ENCODE measurements at places on chromosomes 3 and 15.

GRCh38 chr15:69009341-69009740, 5.2 kb upstream of the NOX5 start:
- H3K27ac ChIP-seq = no peak overlapping the region
- no peak overlapping the region for H3K4me3 ChIP-seq
- no peak for DNase-seq
- H3K27me3 ChIP-seq = no peaks in the 10 kb centered on the region

DNA sequence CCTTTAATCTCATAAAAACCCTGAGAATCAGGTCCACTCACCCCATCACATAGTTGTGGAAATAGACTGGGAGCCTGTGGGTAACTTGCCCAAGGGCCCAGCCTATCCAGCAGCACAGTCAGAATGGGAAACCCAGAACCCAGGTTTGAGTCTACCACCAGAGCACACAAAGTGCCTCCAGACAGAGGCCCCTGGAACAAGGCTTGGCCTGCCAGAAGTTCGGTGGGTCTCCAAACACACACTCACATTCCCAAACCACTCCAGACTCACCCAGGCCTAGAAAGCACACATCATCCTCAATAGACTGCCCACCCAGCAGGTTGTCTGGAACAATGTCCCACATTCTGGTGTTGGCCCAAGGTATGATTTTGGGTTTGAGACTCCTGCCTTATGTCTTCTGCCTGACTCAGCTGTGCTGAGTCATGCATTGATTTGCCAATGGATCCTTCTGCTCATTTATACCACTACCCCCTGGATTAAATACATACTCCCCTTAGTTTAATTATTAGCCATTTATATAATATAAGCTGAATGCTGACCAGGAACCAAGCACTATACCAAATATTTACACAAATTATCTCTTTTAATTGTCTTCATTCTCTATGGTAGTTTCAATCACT, 4.5 kb downstream of the SLC12A8 start:
- H3K27me3 ChIP-seq = no peaks in the 10 kb centered on the region
- DNase-seq = no peak
- H3K4me3 ChIP-seq = no peak overlapping the region
- H3K27ac ChIP-seq = no peak overlapping the region

- no peak for DNase-seq
- no peak overlapping the region for H3K4me3 ChIP-seq
- peaks cover 7% of the 10 kb centered on the region for H3K27me3 ChIP-seq
- H3K4me1 ChIP-seq = no peaks in the 10 kb centered on the region
- H3K36me3 ChIP-seq = peaks cover 7% of the 10 kb centered on the region
Observed at GRCh38 chr3:87145553-87145952, 81.6 kb upstream of the CHMP2B start.

GRCh38 chr3:23728601-23729117, 77.1 kb upstream of the UBE2E1 start:
- DNase-seq = no peak
- no peak overlapping the region for H3K4me3 ChIP-seq
- no peaks in the 10 kb centered on the region for H3K36me3 ChIP-seq
- no peaks in the 10 kb centered on the region for H3K27me3 ChIP-seq

- no peak overlapping the region for H3K4me3 ChIP-seq
- H3K27me3 ChIP-seq = no peaks in the 10 kb centered on the region
- H3K27ac ChIP-seq = no peak overlapping the region
- H3K4me1 ChIP-seq = peaks cover 5% of the 10 kb centered on the region
Observed at GRCh38 chr15:93986400-93986984, 244.9 kb upstream of the MCTP2 start.

GRCh38 chr3:107431246-107432012, 54.2 kb downstream of the CCDC54 start:
- H3K4me1 ChIP-seq = peaks cover 26% of the 10 kb centered on the region
- H3K27ac ChIP-seq = peak overlapping the region; percentile 96
- H3K27me3 ChIP-seq = no peaks in the 10 kb centered on the region
- DNase-seq = no peak
- no peaks in the 10 kb centered on the region for H3K36me3 ChIP-seq
- H3K4me3 ChIP-seq = peak overlapping the region; percentile 86

- H3K27me3 ChIP-seq = no peaks in the 10 kb centered on the region
- no peak for DNase-seq
Observed at GRCh38 chr15:56102441-56102840, 109.0 kb upstream of the NEDD4 start.

GRCh38 chr15:65971741-65971995, 102.4 kb downstream of the RAB11A start:
- H3K4me3 ChIP-seq = no peak overlapping the region
- H3K36me3 ChIP-seq = peaks cover 3% of the 10 kb centered on the region
- peaks cover 66% of the 10 kb centered on the region for H3K27me3 ChIP-seq
- DNase-seq = no peak

DNA sequence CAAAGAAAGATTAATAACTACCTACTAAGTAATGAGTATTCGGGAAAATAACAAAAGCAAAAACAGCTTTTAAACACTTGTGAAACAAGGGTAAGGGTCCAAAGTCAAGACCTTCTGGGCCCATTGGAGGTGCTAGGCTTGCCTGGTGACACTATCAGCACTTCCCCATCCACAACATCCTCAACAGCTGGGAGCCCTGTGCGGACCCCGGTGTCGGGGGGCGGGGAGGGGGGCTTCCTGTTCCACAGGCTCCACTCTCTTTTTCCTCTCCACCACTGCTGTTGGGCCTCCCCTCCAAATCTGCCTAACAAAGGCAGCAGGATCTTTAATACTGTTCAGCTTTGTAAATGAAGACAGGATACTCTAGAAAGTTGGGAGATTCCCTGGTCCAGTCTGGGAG, 21.6 kb downstream of the NGRN start:
- DNase-seq = no peak
- no peaks in the 10 kb centered on the region for H3K27me3 ChIP-seq
- no peak overlapping the region for H3K27ac ChIP-seq
- H3K36me3 ChIP-seq = no peaks in the 10 kb centered on the region
- H3K4me1 ChIP-seq = no peaks in the 10 kb centered on the region

DNA sequence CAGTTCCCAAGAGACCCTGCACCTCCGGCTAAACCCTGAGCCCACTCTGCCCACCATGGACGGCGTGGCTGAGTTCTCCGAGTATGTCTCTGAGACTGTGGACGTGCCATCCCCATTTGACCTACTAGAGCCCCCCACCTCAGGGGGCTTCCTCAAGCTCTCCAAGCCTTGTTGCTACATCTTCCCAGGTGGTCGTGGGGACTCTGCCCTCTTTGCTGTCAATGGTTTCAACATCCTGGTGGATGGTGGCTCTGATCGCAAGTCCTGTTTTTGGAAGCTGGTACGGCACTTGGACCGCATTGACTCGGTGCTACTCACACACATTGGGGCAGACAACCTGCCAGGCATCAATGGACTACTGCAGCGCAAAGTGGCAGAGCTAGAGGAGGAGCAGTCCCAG, 4.0 kb downstream of the MAP1A start:
- H3K4me1 ChIP-seq = peaks cover 25% of the 10 kb centered on the region
- H3K27ac ChIP-seq = no peak overlapping the region
- H3K36me3 ChIP-seq = peaks cover 55% of the 10 kb centered on the region
- peak; percentile 51 for DNase-seq
- no peak overlapping the region for H3K4me3 ChIP-seq
- H3K27me3 ChIP-seq = no peaks in the 10 kb centered on the region

GRCh38 chr3:106336619-106337018, 467.8 kb upstream of the CBLB start:
- H3K27ac ChIP-seq = no peak overlapping the region
- H3K4me3 ChIP-seq = no peak overlapping the region
- H3K27me3 ChIP-seq = no peaks in the 10 kb centered on the region
- no peaks in the 10 kb centered on the region for H3K36me3 ChIP-seq

GRCh38 chr3:169420429-169420828, 243.1 kb downstream of the MECOM start:
- H3K4me1 ChIP-seq = no peaks in the 10 kb centered on the region
- DNase-seq = no peak
- H3K27me3 ChIP-seq = no peaks in the 10 kb centered on the region
- peaks cover 4% of the 10 kb centered on the region for H3K36me3 ChIP-seq

- no peaks in the 10 kb centered on the region for H3K27me3 ChIP-seq
- peak within 1 kb of the TSS; percentile 86 for H3K4me3 ChIP-seq
- H3K27ac ChIP-seq = peak within 1 kb of the TSS; percentile 90
- H3K4me1 ChIP-seq = peaks cover 43% of the 10 kb centered on the region
- no peaks in the 10 kb centered on the region for H3K36me3 ChIP-seq
Observed at GRCh38 chr15:32717426-32718226, at the start of gene GREM1. Gene GREM1, plus strand, starts transcription at chr15:32718004. Its CDS starts 12,687 bp downstream, at chr15:32730691.

- H3K27ac ChIP-seq = no peak overlapping the region
- no peak for DNase-seq
- H3K27me3 ChIP-seq = no peaks in the 10 kb centered on the region
- peaks cover 2% of the 10 kb centered on the region for H3K36me3 ChIP-seq
- H3K4me1 ChIP-seq = peaks cover 2% of the 10 kb centered on the region
Observed at GRCh38 chr3:44954962-44955361, 21.0 kb downstream of the ZDHHC3 start.

GRCh38 chr15:65862682-65863081, 6.6 kb upstream of the RAB11A start:
- H3K4me1 ChIP-seq = peaks cover 5% of the 10 kb centered on the region
- H3K27me3 ChIP-seq = peaks cover 10% of the 10 kb centered on the region
- no peak overlapping the region for H3K27ac ChIP-seq
- no peak overlapping the region for H3K4me3 ChIP-seq
- DNase-seq = no peak

DNA sequence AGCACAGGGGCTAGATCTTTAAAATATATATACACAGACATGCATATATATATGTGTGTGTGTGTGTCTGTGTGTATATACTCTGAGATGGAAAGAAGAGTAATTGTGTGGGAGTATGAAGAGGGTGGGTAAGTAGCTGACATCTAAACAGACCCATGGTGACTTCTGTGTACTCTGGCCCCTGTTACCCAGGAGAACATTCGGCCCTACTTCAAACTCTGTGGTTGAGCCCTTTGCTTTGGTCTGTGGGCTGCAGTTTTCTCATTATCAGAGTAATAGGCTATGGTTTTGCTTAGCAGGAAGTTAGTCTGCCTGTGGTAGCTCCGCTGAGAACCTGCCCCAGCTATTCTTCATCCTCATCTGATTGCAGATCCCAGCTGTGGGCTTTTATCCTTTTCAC, 141.4 kb downstream of the RBPMS2 start:
- no peak for DNase-seq
- H3K4me1 ChIP-seq = peaks cover 38% of the 10 kb centered on the region
- H3K27me3 ChIP-seq = no peaks in the 10 kb centered on the region
- H3K4me3 ChIP-seq = no peak overlapping the region

- no peak overlapping the region for H3K4me3 ChIP-seq
- no peak overlapping the region for H3K27ac ChIP-seq
- H3K27me3 ChIP-seq = no peaks in the 10 kb centered on the region
- no peak for DNase-seq
- no peaks in the 10 kb centered on the region for H3K36me3 ChIP-seq
Observed at GRCh38 chr15:38017721-38018120, 83.3 kb downstream of the TMCO5A start.

DNA sequence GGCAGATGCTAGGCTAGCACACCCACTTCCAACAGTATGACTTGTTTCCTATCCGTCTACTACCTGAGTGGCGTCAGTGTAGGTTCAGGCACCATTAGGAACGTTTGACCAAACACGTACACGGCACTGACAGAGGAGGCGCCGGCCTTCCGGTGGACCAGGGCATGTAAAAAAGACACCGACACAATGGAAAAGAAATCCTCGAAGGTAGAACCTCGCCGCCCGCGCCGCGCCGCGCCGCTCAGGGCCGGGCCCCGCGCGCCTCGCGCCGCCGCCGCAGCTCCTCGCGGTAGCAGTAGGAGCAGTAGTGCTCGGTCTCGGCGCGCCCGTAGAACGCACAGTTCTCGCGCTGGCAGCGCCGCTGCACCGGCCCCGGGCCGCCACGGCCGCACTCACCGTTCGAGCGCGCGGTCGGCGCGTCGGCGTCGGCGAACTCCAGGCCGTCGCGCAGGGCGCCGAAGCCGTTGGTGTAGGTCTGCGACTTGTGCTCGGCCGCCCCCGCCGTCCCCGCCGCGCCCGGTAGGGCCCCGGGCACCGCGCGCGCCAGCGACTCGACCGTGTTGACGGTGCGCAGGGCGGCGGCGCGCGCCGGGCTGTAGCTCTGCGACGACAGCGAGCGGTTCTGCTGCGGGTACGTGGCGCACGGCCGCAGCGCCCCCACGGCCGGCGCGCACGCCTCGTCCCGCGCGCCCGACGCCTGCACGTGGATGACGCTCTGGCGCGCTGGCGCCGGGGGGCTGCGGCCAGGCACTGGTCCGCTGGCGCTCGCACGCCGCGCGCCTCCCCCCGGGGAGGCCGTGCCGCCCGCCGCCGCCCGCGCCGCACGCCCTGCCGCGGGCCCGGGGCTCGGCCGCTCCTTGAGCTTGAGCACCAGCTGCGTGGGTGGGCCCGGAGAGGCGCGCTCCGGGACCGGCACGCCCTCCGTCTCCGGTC, 156.7 kb downstream of the KLF13 start:
- no peak overlapping the region for H3K27ac ChIP-seq
- H3K4me3 ChIP-seq = peak overlapping the region; percentile 62
- H3K27me3 ChIP-seq = peaks cover 11% of the 10 kb centered on the region
- no peak for DNase-seq
- no peaks in the 10 kb centered on the region for H3K36me3 ChIP-seq
- peaks cover 10% of the 10 kb centered on the region for H3K4me1 ChIP-seq

GRCh38 chr3:58868097-58868779, 181.6 kb downstream of the CFAP20DC start:
- no peaks in the 10 kb centered on the region for H3K36me3 ChIP-seq
- no peak overlapping the region for H3K4me3 ChIP-seq
- H3K27ac ChIP-seq = no peak overlapping the region
- H3K4me1 ChIP-seq = peaks cover 6% of the 10 kb centered on the region
- no peaks in the 10 kb centered on the region for H3K27me3 ChIP-seq

DNA sequence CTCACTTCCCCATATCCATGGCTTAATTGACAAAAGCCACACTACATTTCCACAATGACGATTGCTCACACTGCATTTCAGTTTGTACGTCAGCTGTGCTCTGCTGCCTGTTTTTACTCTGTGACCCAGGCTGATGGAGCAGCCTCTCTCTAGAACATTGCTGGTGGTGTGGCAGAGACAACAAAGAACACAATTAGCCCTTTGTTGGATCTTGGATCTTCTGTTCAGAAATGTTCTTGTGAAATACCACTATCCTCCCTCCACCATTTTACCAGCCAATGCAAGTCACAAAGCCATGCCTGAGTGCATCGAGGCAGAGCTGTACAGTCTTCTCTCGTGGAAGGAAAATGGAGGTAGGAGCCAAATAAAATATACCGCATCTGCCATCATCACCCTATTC, 56.9 kb upstream of the TBC1D5 start:
- H3K27ac ChIP-seq = no peak overlapping the region
- no peak for DNase-seq
- H3K4me1 ChIP-seq = no peaks in the 10 kb centered on the region
- H3K36me3 ChIP-seq = no peaks in the 10 kb centered on the region
- no peak overlapping the region for H3K4me3 ChIP-seq

GRCh38 chr15:55942332-55942731, 51.1 kb downstream of the NEDD4 start:
- no peak overlapping the region for H3K4me3 ChIP-seq
- no peak for DNase-seq
- H3K27ac ChIP-seq = no peak overlapping the region
- no peaks in the 10 kb centered on the region for H3K27me3 ChIP-seq

DNA sequence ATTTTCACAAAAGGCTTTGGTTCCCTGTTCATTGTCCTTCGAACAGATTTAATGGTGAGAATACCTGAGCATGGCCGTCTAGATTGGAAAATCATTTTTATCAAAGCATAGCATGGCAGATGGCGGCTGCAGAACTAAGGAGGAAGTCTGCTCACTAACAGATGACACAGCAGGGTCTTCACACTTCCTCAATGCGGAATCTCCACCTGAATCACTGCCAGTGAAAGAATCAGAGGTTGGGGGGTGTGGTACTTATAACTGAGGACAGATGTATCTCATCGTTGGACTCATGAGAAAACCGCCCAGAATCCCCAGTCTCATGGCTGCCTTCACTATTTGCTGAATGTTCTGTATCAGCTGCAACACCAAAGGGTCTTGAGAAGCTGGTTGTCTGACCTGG, 31.6 kb upstream of the PYGO1 start:
- H3K36me3 ChIP-seq = no peaks in the 10 kb centered on the region
- no peaks in the 10 kb centered on the region for H3K4me1 ChIP-seq
- no peak overlapping the region for H3K4me3 ChIP-seq
- H3K27me3 ChIP-seq = no peaks in the 10 kb centered on the region
- no peak overlapping the region for H3K27ac ChIP-seq
- DNase-seq = no peak
